Activated CD4-positive, alpha-beta T cell treated with anti-CD3 and anti-CD28 coated beads, Interleukin-2, amount 10 ng/mL, durations not matched to agents 24 days and 14 days (primary cell): ENCODE measurements at places on chromosomes 4 and X. TPM values are rescaled to one million over a fixed set of nuclear protein-coding genes. Genes with fewer than 3 reads are reported as not detected.

DNA sequence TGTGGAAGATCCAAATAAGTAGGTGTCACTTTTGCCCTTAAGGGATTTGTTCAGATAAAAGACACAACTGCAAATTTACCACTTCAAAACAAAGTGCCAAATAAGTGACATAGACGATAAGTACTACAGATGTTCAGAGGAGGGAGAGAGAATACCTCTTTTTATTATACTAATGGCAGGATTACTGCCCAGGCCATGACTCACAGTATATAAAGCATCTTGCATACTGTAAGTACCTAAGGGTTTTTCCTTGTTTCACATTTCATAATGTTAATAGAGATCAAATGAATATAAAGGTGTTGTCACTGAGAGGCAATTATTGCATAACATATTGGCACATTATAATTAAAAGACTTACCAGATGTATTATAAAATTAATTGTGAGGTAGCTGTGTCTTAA is 46.4 kb downstream of the PTPN13 start:
- no peak for DNase-seq

GRCh38 chr4:1244978-1245471 is 3.9 kb downstream of the CTBP1 start:
- no peak for DNase-seq

GRCh38 chrX:85499400-85499799 is 119.9 kb upstream of the POF1B start:
- DNase-seq: no peak

DNA sequence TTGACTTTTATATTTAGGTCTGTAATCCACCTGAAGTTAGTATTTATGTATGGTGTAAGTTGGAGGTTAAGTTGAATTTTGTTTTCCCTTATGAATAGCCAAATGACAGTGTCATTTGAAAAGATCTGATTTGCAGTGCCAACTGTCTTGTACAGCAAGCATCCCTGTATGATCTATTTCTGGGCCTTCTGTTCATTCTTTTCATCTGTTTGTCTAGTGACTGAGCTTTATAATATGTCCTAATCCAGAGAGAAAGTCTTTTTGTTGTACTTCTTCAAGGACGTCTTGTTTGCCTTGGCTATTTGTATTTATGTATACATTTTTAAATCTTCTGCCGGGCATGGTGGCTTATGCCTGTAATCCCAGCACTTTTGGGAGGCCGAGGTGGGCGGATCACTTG is 39.6 kb downstream of the CDKL5 start:
- no peak for DNase-seq

GRCh38 chrX:104935581-104935980 is 284.9 kb downstream of the TEX13A start:
- no peak for DNase-seq

DNA sequence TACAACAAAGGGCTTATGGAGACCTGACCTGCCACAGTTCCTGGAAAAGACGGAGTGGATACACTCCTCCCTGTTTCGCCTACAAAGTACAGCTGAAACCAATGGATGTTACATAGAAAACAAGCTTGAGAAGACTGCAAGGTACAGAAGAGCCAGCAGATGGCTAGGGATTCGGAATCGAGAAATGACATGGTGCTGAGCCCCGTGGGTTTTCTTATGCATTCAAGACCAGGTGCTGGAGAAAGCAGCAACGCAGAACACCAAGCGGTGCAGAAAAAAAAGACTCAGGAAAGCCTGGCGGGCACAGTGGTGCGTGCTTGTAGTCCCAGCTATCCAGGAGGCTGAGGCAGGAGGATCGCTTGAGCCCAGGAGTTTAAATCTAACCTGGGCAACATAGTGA is 13.8 kb downstream of the TIMM17B start:
- DNase-seq: no peak

DNA sequence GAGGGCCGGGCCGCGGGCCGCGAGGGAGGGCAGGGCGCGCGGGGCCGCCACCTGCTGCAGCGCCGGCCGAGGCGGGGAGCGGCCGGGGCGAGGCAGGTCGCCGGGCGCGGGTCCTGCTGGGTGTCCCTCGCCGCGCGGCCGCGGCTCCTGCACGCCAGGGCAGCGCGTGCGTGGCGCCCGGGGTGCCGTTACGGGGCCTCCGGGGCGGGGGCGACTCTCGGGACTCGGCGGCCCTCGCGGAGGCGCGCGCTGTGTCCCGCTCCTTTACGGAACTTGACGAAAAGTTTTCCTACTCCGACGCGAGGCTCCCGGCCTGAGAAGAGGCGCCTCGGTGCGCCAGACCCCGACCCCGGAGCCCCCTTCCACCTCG is 329 bp downstream of the TBC1D14 start:
- no peak for DNase-seq

GRCh38 chr4:41095192-41095872 is 119.0 kb downstream of the APBB2 start:
- no peak for DNase-seq

GRCh38 chr4:183399126-183399522 is 45.3 kb upstream of the CDKN2AIP start:
- no peak for DNase-seq

GRCh38 chr4:155972098-155972497 is 18.4 kb upstream of the CTSO start:
- DNase-seq: no peak

- no peak for DNase-seq
Measured at GRCh38 chr4:41744572-41745291, 3.8 kb downstream of the PHOX2B start.

DNA sequence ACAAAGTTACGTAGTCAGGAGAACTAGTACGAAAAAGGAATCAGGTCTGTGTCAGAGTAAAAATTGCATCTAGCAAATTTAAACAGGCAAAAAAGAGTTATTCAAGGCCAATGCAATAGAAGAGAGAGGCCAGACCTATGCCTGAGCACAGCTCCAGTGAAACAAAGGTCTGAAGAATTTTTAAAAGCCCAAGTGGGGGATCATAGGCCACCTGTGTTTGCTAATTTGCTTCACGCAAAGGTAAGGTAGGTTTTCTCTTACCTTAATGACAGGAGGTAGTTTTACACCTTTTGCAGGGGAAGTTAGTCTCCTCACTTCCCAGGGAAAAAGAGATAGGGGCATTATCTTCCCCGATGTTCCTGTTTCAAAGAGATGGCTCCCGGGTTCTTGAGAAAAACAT is 448.6 kb upstream of the TECRL start:
- no peak for DNase-seq

GRCh38 chrX:136671006-136671610 is 23.1 kb downstream of the CD40LG start:
- DNase-seq: no peak

DNA sequence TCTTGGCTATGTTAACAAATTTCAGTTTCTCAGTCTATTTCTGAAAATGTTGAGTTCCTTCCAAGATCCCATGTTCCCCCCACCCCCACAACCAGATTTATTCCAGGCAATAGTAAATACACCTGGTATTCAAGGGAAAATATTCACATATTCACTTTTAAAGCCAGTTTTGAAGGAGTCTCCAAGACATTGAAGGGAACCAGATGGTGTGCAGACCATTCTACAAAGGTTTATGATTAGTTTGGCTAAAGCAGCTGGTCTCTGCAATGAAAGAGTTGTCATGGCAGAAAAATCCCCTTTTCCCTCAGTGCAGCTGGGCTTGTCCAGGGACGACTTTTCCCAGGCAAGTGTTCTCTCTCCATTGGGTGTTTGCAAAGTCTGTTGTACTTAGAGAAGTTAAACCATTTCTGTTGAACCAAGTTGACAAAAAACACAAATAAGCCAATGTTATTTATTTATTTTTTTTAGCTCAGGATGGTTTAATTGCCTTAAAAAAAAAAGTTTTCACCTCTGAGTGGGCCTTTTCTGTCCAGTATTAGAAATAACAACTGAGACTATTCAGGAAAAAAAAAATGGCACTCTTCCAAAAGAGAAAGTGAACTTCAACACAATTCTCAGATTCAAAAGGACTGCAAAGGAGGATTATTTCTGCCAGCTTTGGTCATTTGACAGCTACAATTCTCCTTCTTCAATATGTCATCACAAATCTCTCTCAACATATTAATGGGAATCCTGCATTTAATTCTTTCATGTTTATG is 410.6 kb downstream of the IL1RAPL1 start:
- DNase-seq: no peak

GRCh38 chr4:17012451-17012850 is 114.0 kb upstream of the LDB2 start:
- no peak for DNase-seq

Gene PLP1
- not detected in 2 replicates for total RNA-seq

Gene VSIG4
- total RNA-seq: not detected in 2 replicates

Gene CXorf65
- 17.9 and 24.9 TPM in 2 replicates for total RNA-seq

Gene SSX4
- not detected in 2 replicates for total RNA-seq

Gene GPR78
- not detected in 2 replicates for total RNA-seq

Gene BGN
- total RNA-seq: not detected in 2 replicates

Gene HSD17B13
- total RNA-seq: 0.19 TPM in 2 replicates

Gene LRAT
- total RNA-seq: not detected in 2 replicates

Gene KIF4A
- 19.4 and 19.8 TPM in 2 replicates for total RNA-seq

Gene DUSP21
- not detected in 2 replicates for total RNA-seq

Gene RNF128
- total RNA-seq: not detected in 2 replicates

Gene MAGEC2
- not detected in 2 replicates for total RNA-seq

Gene CFAP99
- total RNA-seq: not detected in 2 replicates

Gene ZNF711
- total RNA-seq: 0.12 TPM in 2 replicates
